Muscle of back (tissue), 13 donors: ENCODE measurements at places on chromosomes 3 and 15. TPM values are rescaled to one million over a fixed set of nuclear protein-coding genes. Genes with fewer than 3 reads are reported as not detected.

The LIPH gene
- 0.29 TPM for polyA plus RNA-seq

The SPTBN5 gene
- 2.9 TPM for polyA plus RNA-seq

The PAQR5 gene
- polyA plus RNA-seq, result 0.17 TPM

DNA sequence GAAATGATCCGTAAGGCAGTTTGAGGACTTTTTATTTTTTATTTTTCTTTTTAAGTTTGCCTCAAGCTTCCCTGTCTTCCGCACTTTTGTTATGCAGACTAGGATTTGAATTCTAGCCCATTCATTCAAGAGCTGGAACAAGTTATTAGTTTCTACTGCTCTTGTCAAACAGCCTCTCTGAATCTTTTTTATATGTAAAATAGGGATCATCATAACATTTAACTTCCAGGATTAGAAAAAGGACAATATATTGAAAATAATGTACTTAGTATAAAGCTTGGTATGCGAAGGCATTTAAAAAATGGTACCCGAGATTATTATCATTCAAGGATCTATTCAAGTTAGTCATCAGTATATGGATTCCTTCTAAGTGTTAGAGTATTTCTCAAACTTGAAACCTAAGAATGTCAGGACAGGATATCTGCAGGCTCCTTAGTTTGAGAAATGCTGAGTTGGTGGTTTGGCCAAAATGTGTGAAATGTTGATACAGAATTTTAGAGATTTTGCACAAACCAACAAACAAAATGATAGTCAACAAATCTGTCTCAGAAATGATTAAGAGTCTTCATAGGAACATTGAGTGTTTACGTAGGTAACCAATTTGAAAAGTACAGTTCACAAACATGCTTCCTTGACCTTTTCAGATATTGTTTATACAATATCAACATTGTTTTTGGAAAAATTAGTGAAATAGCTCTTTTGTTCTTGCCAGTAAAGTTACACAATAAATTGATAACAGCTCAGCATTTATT is 40.5 kb upstream of the IGSF10 start:
- no peak for DNase-seq

DNA sequence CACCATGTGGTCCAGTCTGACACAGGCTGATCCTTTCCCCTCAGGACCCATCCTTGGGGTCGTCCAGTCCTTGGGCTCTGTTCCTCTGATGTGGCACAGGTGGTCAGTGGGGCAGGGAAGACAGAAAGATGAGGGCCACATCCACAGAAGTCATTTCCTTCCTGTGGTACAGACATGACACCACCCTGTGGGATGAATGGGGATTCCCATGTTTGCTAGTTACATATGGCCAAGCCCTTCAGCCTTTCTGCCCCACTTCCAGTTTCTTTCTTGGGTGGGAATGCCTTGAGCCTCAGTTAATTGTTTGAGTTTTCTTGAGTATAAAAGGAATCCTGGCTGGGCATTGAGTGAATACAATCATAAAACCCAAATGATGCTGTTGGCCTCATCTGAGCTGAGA is 284.7 kb upstream of the CTDSPL start:
- DNase-seq, result no peak

- DNase-seq, result no peak
Measured at GRCh38 chr3:151113343-151113742, 27.9 kb downstream of the MED12L start.

DNA sequence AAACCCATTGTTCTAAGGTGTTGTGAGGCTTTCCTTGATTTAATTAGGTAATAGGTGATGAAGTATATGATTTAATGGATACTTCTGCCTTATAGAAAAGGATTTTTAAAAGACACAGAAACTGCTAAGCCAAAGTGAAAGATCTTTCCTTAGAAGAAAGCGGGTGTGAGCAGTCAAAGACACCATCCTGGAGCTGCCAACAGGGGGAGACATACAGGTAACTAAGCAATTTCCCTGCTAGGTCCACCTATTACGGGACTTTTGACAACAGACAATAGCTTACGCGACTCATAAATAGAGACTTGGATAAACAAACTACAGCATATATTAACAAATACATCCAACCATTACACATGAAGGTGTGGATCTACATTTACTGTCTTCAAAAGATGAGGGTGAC is 669.5 kb downstream of the SQOR start:
- no peak for DNase-seq

DNA sequence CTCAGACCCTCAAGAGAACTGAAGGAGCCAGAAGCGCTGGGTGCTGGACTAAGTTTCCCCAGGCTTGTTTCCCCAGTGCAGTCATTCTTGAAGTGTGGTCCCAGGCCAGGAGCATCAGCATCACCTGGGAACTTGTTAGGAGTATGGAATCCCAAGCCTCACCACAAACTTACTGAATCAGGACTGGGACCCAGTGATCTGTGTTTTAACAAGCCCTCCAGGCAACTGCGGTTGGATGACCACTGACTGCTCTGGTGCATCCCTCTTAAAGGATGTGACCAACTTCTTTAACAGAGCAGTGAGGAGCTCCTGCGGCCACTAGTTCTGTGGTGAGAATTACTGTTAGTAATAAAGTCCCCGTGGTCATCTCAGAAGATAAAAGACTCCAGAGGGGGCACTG is 62.4 kb upstream of the DAZL start:
- no peak for DNase-seq

GRCh38 chr3:129595544-129596193 is 10.8 kb downstream of the PLXND1 start:
- no peak for DNase-seq

DNA sequence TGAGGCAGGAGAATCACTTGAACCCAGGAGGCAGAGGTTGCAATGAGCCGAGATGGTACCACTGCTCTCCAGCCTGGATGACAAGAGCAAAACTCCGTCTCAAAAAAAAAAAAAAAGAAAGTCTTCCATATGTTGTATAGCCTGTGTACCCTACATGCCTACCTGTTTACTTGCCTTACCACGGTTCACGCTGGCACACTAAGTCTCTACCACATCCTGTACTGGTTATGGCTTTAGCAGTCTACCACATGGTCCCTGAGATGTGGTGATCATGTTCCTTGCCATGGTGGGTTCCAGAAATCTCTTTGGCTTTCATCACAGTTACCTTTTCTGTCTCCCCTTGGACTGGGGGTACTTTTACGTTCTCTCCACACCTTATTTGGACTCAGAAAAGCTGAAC is 63.8 kb upstream of the TBC1D5 start:
- DNase-seq, result no peak

DNA sequence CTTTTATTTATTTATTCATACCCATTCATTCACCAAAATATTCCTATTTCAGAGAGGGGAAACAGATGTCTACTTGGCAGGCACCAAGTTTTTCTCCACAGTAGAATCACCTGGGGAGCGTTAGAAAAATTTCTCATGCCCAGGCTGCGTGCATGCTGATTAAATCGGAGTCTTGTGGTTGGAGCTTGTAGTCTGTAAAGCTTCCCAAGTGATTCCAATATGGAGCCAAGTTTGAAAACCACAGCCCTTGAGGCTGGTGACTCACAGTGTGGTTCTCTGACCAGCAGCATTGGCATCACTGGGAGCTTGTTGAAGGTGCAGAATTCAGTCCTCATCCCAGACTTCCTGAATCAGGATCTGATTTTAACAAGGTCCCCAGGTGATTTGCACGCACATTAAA is 49.7 kb downstream of the PDHB start:
- DNase-seq, result peak; percentile 5

DNA sequence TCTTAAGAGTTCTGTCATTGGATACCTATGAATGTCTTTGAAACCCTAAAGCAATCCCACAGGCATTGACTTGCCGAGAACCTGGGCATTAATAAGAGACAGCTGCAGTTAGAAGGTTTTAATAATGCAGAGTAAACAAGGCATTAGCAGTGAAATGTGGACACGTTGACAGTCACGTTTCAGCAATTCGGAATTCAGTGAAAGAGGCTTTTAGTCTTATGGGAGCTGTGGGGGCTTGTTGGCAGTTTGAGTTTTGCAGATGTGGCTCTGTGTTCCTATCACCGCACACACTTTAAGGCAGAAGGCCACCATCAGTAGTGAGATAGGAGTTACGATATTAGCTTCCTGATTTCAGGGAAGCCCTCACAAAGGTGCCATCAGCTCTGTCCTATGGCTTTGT is 145.2 kb upstream of the NUDT16 start:
- peak; percentile 8 for DNase-seq

DNA sequence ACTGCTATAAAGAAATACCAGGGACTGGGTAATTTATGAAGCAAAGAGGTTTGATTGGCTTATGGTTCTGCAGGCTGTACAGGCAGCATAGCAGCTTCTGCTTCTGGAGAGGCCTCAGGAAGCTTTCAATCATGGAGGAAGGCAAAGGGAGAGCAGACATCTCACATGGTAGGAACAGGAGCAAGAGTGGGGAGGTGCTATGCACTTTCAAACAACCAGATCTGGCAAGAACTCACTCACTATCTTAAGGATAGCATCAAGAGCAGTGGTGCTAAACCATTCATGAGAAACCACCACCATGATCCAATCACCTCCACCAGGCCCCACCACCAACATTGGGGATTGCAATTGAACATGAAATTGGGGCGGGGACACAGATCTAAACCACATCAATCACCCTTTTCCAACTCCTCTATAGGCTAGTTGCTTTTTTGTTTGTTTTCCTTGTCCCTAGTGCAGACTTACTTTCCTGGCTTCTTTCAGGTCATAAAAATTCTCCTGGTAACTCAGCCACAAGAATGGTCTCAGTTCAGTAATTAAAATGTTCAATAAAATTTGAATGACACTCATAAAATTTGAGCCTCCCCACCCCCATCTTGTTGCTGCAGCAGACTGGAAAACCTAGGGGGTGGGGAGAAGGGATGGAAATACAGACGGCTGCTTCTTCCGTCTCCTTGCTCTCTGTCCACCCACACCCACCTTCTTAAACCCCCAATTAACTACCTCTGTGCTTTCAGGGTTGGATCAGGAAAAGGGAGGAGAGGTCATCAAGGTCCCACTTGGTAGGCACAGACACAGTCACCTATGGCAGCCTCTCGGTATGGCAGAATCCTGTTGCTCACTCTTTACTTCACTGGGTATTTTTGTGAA is 16.3 kb upstream of the TIPARP start:
- no peak for DNase-seq

DNA sequence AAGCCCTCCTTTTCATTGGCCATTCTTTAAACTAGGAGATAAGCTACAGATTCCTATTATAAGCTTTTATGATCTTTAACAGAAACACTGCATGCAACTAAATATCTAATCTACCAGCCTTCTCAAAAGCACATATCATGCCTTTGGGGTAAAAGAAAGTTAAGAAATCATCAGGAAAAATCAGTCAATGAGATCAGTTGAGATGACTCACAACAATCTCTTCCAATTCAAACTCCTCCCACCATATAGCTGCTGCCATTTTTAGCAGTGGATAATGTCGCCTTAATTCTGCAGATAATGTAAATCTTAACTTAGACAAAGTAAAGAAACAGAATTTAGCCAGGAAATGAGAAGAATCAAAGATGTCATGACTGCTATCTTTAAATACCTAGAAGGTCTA is 135.2 kb upstream of the BCL6 start:
- DNase-seq, result no peak

DNA sequence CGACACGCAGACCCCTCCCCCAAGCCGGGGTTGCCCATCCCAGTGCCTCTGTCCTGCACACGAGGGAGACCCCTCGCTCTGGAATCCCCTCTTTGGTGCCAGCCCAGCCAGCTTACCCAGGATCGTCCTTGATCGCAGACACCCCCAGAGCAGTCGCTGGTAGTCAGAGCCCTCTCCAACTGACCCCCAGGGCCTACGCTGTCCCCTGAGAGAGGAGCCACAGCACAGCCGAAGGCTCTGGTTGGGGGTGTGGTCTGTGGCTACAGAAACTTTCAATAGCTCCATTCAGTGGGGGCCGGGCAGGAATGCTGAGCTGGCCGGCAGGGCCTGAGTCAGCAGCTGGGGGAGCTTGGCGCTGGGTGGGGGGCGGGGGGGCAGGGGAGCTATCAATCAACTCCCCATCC is at the start of gene LCTL:
Gene LCTL, minus strand, starts transcription at position 258 of the 404 bp plus-strand sequence. CDS start 633 bp downstream, outside the sequence.
- DNase-seq, result no peak

DNA sequence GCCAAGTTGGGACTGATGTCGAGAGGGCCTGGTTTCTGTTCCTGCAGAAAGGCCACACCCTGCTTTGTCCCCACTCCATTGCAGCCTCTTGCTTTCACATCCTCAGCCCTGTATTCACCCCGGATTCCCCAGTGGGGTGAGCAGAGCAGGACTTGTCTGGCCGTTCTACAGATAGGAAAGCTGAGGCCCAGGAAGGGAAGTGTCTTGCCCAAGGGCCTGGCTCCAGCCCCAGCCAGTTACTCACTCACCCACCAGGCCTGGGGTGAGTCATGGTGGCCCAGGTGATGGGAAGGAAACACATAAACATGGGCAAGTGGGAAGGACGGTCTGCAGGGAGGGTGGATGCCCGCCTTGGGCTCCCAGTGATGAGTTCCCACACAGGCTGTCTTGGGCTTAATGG is 6.1 kb upstream of the DUSP7 start:
- DNase-seq, result no peak

- DNase-seq, result no peak
Measured at GRCh38 chr15:69760258-69760845, 307.7 kb downstream of the RPLP1 start.

GRCh38 chr3:61522060-61522459 is 39.3 kb upstream of the PTPRG start:
- no peak for DNase-seq
